ENCODE measurements at places on chromosomes 12 and 14.

DNA sequence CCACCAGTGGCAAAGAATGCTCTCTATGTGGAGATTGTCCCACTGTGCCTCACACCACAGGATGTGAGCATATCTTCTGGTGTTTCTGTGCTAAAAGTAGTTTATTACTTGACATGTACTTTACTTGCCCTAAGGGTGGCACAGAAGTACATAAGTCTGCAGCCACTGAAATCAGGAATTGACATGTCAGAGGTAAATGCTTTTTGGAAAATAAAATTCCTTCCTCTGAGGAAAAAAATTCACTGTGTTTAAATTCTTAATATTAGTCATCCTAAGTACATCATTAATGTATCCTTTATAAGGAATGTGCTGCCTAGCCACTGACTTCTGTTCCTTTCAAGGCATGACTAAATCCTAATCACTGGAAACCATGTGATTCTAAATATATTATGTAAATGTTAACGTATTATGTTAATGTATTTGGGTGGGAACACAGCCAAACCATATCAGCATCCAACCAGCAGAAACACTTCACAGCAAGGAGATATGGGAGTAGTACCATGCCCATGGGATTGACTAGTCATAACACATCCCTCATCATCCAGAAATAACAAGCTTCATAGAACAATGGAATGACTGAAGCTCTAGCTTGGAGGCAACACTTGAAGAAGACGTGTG lies 239.7 kb upstream of the PPFIA2 start:
- no peak for DNase-seq

DNA sequence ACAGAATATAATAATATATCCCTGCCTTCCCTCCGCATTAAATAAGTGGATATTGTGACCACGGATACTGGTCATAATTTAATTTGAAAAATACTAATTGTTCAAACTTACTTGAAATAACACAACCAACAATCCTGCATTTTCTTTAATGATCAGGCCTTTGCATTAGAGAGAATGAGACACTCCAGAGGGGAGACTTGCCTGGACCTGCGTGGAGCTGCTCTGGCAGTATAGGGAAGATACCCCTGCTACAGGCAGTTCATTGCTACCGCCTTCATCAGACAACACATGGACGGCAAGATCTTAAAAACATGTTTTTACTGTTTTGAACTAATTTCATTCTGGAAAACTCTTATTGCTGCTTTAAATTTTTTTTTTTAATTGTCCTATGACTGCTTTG lies 211.0 kb upstream of the FAR2 start:
- no peak for DNase-seq

DNA sequence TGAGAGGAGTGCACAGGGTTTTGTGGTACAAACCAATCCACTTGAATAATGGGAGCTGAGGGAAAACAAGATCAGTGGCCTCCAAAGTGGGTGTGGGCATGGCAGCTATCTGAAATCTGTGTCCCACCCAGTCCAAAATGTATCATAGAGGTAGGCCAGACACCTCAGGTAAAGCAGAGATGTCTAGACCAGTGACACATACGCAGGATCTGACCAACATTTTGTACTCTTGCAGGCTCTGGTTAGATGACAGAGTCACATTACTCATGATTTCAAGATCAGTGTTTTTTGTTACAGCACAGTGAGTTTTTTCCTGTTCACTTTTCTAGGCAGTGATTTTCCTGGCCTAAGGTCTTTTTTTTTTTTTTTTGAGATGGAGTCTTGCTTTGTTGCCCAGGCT lies 211.8 kb downstream of the PCNX1 start:
- DNase-seq: no peak

DNA sequence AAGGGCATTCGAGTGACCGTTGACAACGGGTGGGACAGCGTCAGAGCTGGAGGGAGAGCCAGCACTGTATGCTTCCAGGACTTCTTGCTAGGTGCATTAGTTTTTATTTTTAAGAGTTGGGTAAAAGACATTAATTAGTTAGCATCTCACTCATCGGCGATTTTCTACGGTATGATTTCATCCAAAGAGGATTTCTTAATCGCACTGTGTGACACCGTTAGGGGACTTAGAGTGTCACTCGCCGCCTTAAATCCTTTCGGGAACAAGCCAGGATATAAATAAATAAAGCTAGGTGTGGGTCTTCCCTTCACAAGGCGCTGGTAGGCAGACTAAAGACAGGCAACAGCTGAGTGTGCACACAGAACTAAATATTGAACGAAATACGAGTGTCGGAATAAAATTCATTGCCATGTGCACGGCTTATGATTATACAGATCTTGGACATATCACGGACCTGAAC lies 869 bp upstream of the NOVA1 start:
- no peak for DNase-seq

- DNase-seq: no peak
Measured at GRCh38 chr14:29650554-29651269, 276.9 kb downstream of the PRKD1 start.

GRCh38 chr12:122862110-122862634 lies 26.9 kb downstream of the HIP1R start:
- no peak for DNase-seq

DNA sequence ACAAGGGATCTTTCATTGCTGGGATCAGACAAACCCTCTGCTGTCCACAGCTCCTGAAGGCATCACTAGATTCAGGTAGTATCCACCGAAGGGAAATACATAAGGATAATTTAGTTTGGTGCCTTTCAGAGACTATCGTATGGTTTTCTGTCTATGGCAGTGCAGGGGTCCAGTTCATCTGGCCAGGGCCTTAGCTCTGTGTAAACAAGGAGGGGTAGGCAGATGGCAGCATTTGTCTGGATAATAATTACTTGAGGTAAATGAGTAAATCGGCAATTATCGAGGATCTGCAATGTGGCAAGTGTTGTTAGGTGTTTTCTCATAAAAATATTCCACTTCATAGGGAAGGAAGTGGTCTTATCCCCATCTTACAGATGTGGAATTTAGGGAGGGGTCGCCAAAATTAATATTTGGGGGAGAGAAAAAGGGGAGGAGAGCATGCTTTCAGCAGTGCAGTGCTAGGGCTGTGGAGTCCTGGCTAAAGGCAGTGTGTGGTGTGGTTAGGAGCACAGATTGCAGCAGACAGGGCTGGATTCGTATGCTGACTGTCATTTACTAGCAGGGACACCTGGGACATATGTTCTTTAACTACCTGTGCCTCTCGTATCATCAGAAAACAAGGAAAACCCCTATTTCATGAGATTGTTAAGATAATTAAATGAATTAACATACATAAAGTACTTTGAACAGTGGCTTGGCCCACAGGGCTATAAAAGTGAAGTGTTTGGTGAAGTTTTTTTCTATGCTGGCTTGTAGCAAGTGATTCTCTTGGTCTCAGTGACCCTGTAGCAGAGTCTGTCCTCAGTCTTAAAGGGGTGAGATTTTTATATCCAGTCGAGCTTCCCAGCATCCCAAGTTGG lies 27.1 kb downstream of the RASSF8 start:
- no peak for DNase-seq

- no peak for DNase-seq
Measured at GRCh38 chr12:5713599-5714081, 231.4 kb downstream of the ANO2 start.

- peak; percentile 60 for DNase-seq
Measured at GRCh38 chr14:99735189-99736135, 51.4 kb downstream of the CYP46A1 start.

DNA sequence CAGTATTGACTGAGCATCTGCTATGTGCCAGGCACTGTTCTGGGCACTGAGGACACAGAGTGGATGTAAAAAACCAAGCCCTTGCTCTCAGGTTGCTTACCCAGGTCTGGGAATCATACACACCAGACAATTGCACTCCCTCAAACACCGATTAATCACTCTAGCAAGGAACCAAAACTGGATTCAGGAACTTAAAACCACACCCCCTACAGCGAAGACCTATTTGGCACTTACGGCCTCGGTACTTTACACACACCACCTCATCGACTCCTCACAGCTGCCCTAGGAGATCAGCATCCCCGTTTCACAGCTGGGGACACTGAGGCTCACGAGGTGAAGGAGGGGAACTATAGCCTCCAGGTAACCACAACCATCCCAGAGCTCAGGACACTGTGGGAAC lies 1.6 kb downstream of the GLTP start:
- no peak for DNase-seq

DNA sequence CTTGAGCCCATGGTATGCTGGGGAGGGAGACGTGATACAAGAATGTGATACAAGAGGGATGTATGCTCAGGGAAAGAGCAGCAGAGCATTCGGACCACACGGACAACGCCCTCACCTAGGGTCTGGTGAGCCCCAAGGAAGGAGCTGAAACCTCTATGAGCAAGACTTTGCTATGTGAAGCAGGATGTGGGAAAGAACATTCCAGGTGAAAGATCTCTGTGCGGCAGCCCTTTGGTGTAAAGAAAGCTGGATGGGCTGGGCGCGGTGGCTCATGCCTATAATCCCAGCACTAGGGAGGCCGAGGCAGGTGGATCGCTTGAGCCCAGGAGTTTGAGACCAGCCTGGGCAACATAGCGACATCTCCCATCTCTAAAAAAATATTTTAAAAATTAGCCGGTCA lies 16.9 kb upstream of the FICD start:
- no peak for DNase-seq
